ENCODE measurements at places on chromosomes 5 and 9.

GRCh38 chr9:133823189-133824105, 85.3 kb upstream of the SARDH start:
- no peak for DNase-seq

DNA sequence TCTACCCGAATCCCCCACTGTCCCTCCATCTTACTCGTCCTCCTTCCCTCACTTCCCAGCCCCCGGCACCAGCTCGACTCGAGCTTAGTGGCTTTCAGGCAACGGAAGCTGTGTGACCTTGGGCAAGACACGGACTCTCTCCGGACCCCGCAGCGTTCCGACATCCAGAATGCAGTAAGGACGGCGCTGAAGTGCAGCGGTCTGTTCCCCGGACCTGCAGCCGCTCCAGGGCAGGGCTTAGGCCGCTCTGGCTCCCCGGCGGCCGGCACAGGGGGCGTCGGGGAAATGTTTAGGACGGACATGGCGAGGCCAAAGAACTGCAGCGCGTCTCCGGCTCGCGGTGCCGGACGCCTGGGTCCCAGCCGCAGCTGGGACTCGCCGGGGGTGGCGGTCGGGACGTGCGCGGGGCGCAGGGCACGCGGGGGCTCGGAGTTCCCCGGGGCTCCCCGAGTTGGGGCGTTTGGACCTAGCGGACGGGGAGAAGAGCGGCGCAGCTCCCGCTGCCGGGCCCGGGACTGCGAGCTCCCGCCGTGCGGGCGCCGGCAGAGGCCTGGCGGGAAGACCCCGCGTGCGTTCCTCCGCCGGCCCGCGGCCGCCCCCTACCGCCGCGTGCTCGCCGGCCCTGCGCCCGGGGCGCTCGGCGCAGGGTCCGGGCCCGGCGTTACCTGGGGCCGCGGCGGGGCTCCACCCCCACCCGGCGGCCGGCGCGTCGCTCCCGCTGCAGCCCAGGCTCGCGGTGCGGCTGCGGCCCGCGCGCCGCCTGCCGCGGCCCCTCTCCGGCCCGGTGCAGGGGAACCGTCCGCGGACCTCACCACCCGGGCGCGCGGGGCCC, 5.6 kb upstream of the RNF44 start:
- no peak for DNase-seq

DNA sequence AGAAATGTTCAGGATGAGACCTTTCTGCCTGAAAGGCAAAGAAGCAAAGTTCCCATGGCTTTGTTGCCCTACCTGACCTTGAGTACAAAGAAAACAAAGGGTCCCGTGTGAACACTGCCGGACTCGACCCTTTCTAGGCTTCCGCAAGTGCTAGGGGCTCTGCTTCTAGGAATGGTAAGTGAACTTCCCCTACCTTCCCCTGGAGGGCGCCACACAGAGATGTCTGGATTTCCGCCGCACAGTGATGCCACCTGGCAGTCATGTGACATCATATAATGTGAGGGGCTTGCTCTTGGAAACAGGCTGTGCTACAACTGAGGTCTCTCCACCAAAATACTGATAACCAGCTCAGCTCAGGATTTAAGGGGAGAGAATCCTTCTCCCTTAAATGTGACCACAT, 56.6 kb downstream of the HSD17B3 start:
- no peak for DNase-seq

DNA sequence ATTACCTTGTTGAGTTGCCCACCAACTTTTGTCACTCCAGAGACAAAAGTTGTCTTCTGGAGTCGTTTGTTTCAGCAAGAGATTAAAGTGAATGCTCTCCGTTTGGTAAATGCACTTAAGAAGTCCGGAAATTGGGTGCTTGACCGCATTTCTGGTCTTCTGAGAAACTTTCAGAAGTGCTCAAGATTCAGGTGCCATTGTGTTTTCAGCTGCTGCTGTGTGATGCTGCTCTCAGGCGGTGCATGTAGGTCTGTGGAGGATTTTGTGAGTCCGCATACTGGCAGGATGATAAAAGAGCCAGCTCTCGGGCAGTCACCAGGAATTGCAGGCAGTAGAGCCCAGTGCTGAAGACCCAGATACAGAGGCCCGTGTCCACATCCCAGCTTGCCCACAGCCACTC, 5.9 kb upstream of the NFIL3 start:
- no peak for DNase-seq

DNA sequence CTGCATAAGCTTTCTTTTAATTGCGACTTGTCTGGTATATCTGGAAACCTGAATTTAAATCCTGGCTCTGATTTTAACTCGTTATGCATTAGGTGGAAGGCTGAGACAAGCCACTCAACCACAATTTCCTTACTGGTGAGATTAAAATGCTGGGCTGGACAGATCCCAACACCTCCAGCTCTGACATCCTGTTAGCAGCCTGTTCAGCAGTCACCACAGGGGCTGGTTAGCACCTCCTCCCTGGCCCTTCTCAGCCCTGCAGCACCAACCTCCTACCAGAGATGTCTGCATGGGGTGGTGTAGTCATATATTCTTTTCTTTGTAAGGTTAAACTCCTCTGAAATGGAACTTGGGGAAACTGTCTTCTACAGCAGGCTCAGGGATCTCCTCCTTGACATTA, 156.5 kb upstream of the NFIL3 start:
- DNase-seq = no peak

DNA sequence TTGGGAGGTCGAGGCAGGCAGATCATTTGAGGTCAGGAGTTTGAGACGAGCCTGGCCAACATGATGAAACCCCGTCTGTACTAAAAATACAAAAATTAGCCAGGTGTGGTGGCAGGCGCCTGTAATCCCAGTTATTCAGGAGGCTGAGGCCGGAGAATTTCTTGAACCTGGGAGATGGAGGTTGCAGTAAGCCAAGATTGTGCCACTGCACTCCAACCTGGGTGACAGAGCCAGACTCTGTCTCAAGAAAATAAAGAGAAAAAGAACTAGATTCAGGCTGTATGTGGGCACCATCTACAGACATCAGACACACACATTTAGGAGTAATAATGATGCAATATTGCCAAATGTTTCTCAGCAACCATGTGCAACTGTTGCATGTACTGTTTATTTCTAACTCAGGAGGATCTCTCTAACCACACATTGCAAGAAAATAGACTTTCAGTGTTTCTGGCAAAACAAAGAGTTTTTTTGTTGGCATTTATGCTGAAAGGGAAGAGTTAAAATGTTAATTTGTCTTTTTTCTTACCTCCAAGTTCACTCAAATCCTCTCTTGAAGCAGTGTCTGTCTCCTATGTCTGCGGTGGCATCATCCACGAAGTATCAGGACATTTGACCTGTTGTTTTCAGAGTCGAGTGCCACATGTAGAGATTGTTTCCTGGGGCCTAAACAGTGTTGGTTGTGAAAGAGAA, 5.1 kb upstream of the ORM1 start:
- DNase-seq = no peak

GRCh38 chr9:131657037-131657377, 82.9 kb downstream of the RAPGEF1 start:
- no peak for DNase-seq

DNA sequence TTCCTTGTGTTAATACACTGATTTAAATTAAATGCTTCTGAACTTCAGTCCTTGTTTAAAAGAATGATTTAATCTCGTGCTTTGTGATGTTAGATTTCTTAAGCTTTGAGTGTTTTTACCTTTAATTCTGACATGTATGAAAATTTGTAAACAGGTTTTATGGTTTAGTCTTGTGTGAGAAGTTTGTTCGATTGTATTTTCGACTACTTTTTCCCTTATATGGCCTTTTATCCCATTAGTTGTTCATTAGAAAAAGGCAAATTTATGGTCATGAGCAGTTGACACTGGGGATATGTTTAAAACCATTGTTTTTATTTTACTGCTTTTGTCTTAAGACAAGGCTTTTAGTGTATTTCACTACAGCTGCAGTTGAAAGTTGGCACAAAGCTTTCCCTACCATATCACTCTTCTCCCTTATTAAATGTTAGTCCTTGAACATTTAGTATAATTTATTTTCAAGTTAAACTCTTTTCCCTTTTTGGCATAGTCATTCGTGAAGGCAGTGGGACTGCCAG, 3.3 kb downstream of the UBE2R2 start:
- DNase-seq = no peak

- no peak for DNase-seq
Observed at GRCh38 chr5:115979201-115980041, 17.1 kb downstream of the LVRN start.
